ENCODE measurements at places on chromosomes 13 and 19.

- DNase-seq = no peak
Measured at GRCh38 chr13:99351772-99352171, 44.6 kb upstream of the GPR183 start.

DNA sequence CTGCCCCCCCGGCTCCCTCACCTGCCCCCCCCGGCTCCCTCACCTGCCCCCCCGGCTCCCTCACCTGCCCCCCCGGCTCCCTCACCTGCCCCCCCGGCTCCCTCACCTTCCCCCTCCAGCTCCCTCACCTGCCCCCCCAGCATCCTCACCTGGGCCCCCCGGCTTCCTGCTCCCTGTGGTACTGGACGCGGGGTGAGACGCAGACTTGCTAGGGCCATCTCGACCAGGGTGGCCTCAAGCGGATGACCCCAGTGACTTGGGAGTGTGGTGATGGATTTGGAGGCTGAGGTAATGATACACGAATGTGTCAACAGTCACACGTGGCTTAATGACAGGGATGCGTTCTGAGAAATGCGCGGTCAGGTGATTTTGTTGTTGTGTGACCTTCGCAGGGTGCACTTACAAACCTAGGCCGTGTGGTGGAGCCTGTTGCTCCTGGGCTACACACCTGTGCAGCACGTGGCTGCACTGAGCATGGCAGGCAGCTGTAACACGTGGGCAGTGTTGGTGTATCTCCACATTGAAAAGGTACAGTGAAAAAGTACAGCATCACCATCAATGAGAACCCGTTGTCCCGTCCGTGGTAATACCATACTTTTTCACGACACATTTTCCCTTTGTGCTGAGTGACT, 197.8 kb downstream of the TEX29 start:
- peak; percentile 80 for DNase-seq

DNA sequence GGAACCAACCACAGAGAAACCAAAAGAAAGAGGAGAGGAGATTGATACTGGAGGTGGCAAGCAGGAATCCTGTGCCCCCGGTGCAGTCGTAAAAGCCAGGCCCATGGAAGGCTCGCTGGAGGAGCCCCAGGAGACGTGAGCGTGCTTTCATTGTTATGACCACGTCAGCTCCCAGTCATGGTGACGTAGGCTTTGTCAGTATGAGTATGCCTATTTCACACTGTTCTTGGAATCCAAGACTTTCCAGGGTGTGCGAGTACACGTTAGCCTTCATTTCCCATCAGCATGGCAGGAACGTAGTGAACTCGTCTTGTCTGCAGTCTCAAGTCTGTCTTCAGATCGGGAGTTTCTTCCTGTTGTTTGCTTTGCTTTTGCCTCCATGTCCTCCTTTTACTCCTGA, 15.4 kb upstream of the CHAMP1 start:
- no peak for DNase-seq

- no peak for DNase-seq
Measured at GRCh38 chr13:80082396-80083080, 258.4 kb downstream of the SPRY2 start.

Data from NCI-H526 (cell line).